ENCODE measurements at places on chromosomes 16 and 17.
A peak's percentile ranks its signal among the peaks of the same experiment; 100 is the strongest.

GRCh38 chr17:50424996-50425681 is 879 bp upstream of the ACSF2 start:
- DNase-seq, result peak; percentile 9

GRCh38 chr17:54738496-54738895 is 162.2 kb upstream of the TOM1L1 start:
- no peak for DNase-seq

DNA sequence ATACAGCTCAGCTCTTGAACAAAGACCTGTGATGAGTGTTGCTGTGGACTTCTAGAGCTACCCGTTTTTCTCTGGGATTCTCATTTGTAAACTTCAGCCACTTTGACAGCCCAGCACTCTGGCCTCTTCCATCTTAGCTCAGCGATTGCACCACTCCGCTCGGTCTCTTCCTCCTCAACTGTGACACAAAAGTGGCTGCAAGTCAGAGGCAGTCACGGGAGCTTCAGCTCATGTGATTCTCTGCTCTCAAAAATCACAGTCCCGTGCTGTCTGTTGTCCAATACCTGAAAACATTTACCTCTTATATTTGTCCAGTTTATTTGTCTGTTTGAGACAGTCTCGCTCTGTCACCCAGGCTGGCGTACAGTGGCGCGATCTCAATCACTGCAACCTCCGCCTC is 75.7 kb upstream of the DNAH17 start:
- no peak for DNase-seq

DNA sequence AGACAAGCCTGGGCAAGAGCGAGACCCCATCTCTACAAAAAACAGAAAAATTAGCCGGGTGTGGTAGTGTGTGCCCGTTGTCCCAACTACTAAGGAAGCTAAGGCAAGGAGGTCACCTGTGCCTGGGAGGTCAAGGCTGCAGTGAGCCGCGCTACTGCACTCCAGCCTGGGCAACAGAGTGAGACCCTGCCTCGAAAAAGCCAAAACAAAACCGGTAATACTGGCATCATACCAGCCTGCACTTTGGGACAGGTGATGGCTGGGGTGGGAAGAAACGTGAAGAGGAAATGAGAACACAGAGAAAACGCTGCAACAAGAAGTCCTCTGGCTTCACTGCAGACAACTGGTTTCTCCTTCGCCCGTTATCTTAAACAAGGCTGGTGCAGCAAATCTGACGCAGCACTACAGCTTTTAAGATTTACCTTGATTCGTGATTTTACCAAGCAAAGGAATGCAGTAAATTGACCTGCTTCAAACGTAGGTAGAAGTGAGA is 725 bp upstream of the CASC3 start:
- DNase-seq, result peak; percentile 74

DNA sequence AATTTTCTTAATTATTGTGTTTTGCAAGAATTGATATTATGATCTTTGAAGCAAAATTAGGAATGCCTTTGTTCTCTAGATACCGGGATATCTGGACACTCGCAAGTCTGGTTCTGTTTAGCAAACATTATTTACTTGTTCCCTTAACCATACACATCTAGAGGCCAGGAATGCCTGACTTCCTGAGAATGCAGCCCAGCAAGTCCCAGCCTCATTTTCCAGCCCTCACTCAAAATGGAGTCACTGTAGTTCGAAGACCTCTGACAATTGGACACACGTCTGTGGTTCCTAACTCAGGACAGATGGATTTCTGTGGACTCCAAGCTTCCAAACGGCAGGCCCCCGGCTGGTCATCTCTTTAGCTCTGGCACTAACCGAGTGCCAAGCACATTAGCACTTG is 355.4 kb upstream of the RBFOX1 start:
- DNase-seq, result no peak

DNA sequence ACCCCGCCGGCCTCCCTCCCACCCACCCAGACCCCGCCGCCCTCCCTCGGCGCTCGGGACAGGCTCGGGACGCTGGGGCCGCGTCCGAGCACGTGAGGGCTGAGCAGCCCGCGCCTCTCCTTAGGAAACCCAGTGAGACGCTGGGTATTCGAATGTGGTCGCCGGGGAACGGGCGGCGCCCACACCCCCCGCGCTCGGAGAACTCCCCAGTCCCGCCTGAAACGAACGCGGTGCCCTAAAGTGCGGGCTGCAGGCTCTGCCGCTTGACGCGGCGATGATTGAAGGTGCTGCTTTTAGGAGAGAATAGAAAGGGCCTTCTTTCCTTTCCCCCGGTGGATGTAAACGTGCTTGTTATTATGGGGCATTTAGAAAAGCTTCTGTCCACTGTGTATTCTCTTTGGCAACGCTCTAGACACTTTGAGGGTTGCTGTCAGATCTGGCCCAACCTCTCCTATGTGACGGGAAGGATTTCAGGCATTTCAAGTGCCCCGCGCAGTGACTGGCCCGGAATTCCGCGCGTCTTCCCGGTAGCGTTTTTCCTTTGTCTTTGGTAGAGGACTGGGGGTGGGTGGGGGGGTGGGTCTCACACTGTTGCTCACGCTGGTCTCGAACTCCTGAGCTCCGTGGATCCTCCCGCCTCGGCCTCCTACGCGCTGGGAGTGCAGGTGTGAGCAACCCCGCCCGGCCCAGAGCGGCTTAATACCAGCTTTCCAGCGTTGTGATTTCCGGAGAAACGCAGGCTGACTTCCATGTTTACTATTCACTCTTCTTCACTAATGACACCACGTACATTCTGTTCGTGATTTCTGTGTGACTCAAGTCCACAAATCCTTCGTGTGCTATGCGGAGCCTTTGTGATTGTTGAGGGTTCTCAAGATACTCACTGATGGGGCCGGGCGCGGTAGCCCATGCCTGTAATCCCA is 21.8 kb upstream of the FOXK2 start:
- DNase-seq, result peak; percentile 71
